ENCODE measurements at places on chromosomes 5 and 9.

GRCh38 chr5:147234825-147235635, at the start of gene STK32A:
STK32A (plus strand) TSS chr5:147235026; CDS start chr5:147239635, 4,609 bp downstream.
- DNase-seq: no peak

DNA sequence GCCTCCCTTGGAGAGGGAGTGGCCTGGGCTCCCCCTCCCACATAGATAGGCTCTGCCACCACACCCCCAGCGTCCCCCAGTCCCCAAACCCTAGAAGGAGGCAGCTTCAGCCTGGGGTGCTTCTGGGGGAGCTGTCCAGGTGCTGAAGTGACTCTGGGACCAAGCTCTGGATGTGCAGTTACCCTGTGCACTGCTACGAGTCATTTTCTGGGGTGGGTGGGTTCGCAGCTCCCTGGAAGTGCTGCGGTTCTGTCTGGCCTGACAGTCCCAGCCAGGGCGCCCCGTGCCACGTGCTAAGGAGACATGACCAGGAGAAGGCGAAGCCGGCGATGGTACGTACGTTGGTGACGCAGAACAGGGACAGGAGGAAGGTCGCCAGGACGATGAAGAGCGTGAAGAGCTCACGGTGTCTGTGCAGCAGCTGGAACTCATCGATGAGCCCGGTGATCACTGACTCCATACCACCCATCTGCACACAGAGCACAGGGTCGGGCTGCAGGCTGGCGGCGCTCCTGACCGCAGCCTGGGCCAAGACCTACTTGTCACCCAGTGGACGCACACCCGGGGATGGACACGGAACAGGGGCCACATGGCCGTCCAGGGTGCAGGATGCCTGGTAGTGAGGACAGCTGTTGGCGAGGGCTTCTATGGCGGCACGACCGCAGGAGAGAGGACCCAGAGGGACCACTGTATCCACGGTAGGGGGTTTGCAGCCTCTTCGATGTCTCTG, 35.7 kb downstream of the SLC6A3 start:
- DNase-seq: no peak

- no peak for DNase-seq
Observed at GRCh38 chr9:131012396-131012917, 3.5 kb downstream of the LAMC3 start.

DNA sequence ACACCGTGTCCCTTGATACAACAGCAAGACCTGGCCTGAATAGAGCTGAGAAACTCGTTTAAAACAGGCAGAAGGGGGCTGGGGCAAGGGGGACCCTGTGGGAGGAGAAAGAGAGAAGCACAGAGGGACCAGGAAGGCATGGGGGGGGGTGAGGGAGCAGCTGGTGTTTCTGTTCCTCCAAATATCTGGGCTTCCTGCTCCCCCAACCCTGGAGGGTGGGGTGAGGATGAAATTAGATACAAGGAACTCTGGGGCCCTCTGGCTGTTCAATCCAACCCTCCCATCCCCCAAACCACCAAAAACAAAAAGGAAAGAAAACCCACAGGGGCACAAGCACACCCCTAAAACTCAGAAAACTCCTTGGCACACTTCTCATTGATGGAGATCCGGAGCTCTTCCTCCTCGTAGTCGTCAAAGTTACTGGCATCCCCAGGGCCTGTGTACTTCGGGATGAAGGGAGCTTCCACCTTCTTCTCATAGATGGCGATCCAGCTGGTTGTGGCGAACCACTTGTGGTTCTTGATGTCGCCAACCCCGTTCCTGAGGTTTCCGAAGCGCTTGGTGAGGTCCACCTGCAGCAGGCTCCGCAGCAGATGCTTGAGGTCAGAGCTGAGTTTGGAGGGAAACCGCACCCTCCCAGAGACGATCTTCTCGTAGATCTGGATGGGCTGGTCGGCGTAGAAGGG, 1.1 kb downstream of the PRKACG start:
- no peak for DNase-seq

DNA sequence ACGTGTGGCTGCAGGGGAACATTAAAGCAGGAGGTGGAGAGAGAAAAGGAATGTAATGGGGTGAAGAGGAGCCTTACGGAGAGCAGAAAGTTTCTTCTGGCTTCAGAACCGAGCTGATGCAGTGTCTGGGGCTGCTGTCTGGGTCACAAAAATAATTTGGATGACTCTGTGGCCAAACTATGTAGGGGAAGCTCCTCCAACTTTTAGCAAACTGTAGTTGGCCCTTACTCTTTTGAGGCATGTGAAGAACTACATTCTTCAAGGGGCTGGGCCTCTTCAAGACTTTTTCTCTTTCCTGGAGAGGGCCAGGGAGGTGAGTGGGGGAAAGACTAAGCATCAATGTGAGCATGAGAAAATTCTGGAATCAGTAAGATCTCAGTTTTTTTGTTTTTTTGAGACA, 31.9 kb upstream of the SPARC start:
- DNase-seq: no peak

GRCh38 chr5:143194206-143194605, 209.3 kb downstream of the NR3C1 start:
- DNase-seq: no peak

DNA sequence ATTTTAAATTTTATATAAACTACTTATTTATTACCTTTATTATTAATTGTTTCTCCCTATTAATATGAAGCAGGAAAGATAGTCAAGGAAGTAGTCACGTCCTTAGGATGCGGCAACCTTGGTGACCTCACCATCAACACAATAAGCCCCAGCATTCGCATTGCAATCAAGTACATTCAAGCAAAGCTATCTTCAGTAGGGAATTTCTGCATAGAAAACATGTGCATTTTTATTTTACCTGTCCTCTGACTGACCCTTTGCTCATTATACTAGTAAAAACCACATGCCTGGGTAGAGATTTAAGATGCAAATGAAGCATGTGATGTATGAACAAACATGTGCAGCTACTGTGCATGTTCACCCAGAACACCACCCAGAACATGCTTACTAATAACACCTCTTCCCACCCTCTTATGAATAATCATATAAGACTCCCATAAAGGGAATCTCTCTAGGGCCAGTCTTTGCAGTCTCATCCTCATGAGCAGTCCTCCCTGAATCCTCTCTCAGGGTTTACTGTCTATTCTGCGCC, 869.6 kb downstream of the TAF11L14 start:
- DNase-seq: no peak
